ENCODE measurements at places on chromosomes 3 and 15. TPM values are rescaled to one million over a fixed set of nuclear protein-coding genes. Genes with fewer than 3 reads are reported as not detected.

DNA sequence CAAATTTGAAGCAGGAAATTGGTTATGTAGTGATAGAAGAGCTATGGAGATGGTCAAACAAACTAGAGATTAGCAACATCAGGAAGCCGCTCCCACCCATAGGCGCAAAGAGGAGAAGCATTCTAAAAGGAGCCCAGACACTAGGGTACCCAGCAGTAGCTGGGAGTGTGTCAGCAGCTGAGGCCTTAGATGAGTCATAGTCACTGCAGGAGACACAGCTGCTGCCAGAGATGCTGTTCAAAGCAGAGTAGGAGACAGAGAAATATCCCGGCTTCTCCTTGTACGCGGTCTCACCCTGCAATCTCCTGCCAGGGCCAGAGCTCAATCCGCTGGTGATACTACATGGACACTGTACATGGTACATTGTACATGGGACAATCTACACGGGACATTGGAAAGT is 61.9 kb downstream of the VGLL3 start:
- no peaks in the 10 kb centered on the region for H3K4me1 ChIP-seq
- DNase-seq, result no peak
- H3K27me3 ChIP-seq, result no peaks in the 10 kb centered on the region

The ISL2 gene
- 0.32 TPM for polyA plus RNA-seq

DNA sequence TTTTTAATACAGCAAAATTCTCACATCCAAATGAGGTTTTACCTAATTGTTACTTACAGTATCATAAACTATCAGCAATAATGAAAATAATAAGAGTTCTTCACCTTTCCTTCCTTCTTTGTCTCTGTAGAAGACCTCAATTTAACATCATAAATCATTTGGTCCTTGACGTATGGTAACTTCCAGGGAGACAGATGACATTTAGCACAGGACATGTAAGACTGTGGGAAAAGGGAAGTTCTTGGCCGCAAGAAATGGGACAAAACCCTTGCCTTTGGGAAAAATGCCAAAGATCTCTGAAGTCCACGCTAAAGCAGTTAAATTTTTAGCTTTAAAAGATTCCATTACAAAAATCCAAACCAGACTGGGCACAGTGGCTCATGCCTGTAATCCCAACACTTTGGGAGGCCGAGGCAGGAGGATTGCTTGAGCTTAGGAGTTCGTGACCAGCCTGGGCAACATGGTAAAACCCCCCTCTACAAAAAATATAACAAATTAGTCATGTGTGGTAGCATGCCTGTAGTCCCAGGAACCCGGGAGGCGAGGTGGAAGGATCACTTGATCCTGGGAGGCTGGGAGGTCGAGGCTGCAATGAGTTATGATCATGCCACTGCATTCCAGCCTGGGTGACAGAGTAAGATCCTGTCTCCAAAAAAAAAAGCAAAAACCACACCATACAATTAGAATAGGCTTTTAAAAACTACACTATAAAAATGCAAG is 8.8 kb downstream of the PTPN9 start:
- no peak for DNase-seq
- peaks cover 3% of the 10 kb centered on the region for H3K36me3 ChIP-seq
- H3K27me3 ChIP-seq, result no peaks in the 10 kb centered on the region
- no peak overlapping the region for H3K27ac ChIP-seq

The NR2F2 gene
- polyA plus RNA-seq, result 0.14 TPM
